ENCODE measurements at places on chromosomes 12 and 14.

GRCh38 chr12:94802796-94803195, 152.4 kb upstream of the TMCC3 start:
- DNase-seq, result no peak

GRCh38 chr14:38207736-38208617, at the start of gene SSTR1:
SSTR1 (plus strand) TSS chr14:38207904; CDS start chr14:38209390, 1,486 bp downstream.
- DNase-seq, result peak; percentile 10

DNA sequence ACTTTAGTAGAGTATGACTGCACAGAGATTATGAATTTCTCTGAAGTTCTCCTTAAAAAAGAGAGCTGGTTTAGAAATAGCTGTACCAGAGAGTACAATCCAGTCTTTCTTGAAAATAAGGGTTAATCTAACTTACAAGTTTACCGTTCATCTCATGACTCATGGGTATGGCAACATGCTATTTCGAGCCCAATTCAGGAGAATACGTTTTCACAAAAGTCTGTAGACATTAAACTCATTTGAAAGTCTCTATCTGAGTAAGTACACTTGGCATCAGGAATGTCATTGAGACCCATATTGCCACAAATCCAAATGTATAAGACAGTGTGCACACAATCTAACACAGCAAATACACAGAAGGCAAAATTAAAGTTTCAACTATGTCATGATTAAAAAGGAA, 160.5 kb downstream of the PIK3C2G start:
- peak; percentile 58 for DNase-seq

DNA sequence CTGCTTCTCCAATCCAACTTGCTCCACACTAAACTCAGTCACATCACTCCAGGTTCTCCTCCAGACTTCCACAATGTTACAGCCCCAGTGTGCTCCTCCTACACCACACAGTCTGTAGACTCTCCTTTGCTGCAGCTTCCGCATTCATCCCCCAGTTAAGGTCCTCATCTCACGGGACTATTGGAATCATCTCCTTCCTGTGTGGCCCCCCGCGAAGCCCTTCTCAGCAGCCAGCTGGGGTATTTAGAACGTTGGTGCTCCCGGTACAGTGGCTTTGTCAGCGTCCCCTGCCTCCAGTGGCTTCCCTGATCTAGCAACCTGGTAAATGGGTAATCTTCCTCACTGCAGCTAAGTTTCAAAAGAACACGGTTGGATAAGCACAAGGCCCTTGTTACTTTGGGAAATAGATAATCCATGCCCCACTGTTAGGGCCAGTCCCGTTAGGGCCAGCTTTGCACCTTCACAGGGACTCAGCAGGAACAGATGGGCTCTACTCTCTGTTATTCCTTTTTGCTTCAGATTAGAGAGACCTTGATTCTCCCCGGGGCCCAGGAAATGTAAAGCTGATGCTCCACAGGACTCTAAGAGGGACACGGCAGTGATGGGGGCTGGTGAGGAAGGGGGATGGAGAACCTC, 823 bp upstream of the TSPAN11 start:
- no peak for DNase-seq

DNA sequence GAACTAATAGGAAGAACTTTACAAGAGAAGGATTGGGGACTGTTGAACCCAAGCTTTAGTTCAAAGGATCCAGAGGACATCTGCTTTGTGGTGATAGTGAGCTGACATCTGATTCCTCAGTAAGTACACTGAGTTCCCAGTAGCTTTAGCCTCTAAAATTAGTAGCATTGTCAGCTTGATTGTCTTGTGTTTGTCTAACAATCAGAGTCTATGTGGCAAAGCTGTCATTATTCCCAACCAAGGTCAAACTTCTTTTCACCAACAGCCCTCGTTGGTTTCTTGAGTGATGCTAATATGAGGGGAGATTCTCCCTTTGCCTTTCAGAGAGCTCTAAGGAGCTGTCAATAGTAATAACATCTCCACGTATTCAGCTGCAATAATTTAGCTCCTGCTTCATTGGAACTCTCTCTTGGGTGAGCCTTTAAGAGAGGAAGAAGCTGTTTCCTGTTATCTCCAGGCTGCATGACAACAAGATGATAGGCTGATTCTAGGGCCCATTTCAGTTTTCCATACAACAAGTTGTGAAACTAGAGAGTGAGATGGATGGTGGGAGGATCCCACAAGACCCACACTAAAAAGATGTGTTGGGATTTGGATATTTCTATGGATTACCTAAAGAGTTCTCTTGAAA, 46.7 kb downstream of the TGFB3 start:
- DNase-seq, result no peak
